Fibroblast of pulmonary artery (primary cell): ENCODE measurements at places on chromosomes 3 and 15.
A peak's percentile ranks its signal among the peaks of the same experiment; 100 is the strongest.

- DNase-seq, result peak; percentile 72
These were observed 38.8 kb downstream of the CBLB start for GRCh38 chr3:105829871-105830622.

DNA sequence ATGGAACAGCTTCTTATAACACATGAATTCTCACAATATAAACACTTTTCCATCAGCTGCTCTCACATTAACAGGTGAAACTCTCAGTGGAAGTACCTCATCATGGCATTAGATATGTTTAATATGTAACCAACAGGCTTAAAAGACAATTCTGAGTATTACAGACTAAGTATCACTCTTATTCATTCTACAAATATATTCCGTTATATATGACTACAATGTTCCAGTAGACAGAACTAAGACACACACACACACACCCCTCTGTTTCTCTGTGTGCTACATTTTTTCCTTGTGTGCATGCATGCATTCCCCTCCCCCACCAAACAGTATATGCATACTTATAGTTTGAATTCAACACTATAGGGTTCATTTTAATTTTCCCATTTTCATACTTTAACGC lies 32.4 kb downstream of the MRPL3 start:
- no peak for DNase-seq

- no peak for DNase-seq
These were observed 229.6 kb upstream of the FEZF2 start for GRCh38 chr3:62602987-62603386.

- DNase-seq, result no peak
These were observed 151.4 kb upstream of the ARL6 start for GRCh38 chr3:97613139-97613538.

GRCh38 chr3:188292827-188293226 lies 138.9 kb downstream of the LPP start:
- DNase-seq, result no peak

DNA sequence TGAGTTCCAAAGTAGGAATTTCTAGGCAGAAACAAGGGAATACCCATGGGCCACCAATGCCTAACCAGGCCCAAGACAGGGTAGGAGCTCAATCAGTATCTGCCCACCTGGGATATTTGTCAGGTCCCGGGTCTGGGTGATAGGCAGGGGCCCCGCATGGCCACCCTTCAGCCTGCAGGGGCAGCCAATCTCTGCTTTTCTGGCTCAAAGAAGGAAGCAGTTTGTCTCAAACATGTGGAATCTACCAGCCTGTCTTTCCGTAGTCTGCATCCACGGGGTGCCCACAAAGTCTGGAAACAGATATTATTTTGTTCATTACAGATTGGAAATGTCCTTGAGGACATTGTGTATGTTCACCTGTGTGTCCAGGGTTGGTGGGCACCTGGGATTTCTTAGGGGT lies 56.2 kb downstream of the CEMIP start:
- no peak for DNase-seq

DNA sequence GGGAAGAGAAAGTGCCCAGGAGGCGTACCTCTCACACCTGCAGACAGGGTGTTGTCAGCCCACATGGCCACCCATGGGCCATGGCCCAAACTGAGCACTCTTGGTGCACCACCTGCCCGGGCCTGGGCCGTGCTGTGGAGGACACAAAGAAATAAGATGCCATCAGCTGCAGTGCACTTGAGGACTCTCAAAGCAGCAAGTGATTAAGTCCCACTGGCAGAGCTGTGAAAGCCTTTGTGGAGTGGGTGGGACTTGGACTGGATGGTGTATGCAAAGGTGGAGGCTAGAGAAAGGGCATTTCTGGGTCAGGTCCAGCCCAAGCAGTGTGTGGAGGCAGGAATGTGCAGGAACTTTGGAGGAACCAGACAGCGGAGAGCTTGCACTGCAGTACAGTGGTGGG lies 122.3 kb downstream of the MEGF11 start:
- no peak for DNase-seq

DNA sequence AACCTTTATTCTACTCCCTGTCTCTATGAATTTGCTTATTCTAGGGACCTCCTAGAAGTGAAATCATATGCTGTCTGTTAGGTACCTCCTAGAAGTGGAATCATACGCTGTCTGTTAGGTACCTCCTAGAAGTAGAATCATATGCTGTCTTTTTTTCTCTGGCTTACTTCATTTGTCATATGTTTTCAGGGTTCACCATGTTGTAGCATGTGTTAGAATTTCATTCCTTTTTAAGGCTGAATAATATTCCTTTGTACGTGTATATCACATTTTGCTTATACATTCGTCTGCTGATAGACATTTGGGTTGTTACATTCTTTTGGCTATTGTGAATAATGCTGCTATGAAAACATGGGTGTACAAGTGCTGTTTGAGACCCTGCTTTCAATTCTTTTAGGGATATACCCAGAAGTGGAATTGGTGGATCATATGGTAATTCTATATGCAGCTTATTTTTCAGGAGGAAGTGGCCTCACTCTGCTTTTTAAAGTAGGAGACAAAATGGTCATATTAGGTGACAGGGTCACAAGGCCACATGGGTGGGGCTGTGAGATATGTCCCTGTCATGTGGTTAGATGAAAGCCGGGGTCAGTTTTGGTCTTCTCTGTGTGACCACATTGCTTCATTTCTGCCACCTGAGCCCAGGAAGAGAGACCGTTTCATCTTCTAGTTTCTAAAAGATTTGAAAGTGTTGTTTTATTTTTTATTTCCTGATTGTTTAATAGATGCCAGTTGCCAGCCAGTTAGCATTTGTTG lies 76.7 kb downstream of the FLNB start:
- no peak for DNase-seq

GRCh38 chr15:60720086-60720485 lies 241.1 kb upstream of the ICE2 start:
- no peak for DNase-seq

- DNase-seq, result peak; percentile 74
These were observed 84.2 kb upstream of the SLC4A7 start for GRCh38 chr3:27568393-27568792.

DNA sequence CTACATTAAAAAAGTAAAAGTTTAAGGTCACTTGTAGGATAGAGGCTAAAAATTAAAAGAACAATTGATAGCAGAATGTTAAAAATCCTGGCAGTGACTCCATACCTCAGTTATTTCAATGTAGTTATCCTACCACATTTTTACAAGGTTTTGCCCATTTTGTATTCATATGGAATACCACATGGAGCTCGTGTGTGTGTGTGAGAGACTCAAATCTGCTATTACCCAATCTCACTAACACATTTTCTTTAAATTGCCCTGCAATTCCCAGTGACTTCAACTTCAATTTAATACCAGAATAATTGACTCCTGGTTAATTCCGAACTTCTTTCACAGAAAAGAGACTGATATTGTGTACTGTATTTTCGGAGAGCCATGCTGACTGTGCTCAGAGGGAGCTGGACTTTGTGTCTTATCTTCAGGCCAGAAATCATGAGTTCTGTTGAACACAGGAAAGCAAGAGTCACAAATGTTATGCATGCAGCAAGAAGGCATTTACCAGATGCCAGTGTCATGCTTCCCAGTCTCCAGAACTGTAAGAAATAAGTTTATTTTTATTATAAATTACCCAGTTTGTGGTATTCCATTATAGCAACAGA lies 529.0 kb upstream of the NECTIN3 start:
- DNase-seq, result no peak

GRCh38 chr3:114928989-114929640 lies 218.0 kb downstream of the ZBTB20 start:
- peak; percentile 31 for DNase-seq

GRCh38 chr3:38137615-38138348 lies 679 bp upstream of the MYD88 start:
- DNase-seq, result no peak

DNA sequence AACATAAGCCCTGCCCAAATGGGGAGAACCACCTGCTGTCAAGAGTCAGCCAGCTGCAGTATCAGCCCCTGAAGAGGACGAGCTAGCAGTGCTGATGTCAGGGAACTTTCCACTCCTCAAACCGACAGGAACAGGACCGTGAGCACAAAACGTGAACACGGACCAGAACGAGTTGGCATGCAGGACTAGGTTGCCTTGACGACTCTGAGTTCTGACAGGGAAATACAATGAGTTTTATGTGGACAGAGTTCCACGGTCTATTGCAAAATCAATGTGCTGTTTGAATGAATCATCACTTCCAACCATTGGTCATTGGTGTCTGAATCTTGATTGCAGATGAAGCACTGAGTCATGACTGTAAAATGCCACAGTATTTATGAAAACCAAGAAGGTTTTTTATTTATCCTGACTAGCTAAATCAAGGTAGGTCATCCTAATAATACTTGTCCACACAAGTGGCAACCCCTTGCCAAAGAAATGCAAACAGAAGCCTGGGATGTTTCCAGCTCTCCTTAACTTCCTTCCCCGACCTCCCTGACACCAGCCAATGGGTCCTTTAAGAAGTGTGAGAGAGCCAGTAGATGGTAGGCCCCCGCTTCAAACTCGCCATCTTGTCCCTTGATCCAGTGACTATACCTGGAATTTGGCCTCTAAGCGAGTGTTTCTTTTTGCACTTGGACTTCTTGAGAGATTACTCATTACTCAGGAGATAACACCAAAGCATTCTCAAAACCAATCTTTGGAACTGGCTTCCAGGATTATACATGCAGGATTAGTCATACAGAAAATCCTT lies 119.6 kb downstream of the ASB7 start:
- peak; percentile 100 for DNase-seq

- no peak for DNase-seq
These were observed 225.5 kb upstream of the ST8SIA2 start for GRCh38 chr15:92168066-92168683.

DNA sequence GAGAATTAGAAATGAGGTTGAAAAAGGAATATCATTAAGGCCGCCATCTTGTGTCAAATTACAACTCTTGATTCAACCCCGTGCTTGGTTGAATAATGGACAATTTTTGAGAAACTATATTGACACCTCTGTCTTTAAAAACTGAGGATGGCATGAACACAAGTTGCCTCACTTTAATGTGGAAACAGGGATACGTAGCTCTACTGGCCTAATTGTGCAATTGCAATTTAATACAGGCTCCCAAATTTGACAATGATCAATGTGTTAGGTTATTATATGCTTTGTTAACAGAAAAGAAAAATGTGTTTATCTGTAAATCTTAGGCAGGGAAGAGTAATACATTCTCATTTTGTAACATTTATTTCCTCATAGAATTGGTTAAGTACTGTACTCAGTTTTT lies 77.1 kb upstream of the MCTP2 start:
- no peak for DNase-seq

- DNase-seq, result no peak
These were observed 17.6 kb downstream of the RSL24D1 start for GRCh38 chr15:55179141-55179540.

GRCh38 chr3:46614431-46614830 lies 2.1 kb downstream of the FAM240A start:
- no peak for DNase-seq

DNA sequence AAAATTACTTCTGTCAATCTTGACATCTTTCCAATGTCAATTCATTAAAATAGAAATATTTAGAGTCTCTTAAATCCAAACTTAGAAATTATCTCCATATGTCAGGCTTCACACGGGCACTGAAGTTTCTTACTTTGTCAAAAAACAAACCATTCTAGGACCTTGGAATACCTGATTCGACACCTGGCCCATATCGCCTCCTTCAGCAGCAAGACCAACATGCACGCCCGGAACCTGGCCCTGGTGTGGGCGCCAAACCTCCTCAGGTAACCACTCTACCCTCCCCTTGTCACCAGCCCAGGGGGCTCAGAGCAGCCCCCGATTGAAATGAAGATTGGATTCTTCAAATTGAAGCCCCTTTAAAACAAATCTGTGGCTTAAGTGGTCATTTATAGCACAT lies 81.3 kb downstream of the TMEM39A start:
- DNase-seq, result no peak

GRCh38 chr3:103372031-103372430 lies 937.2 kb downstream of the ZPLD1 start:
- DNase-seq, result no peak

DNA sequence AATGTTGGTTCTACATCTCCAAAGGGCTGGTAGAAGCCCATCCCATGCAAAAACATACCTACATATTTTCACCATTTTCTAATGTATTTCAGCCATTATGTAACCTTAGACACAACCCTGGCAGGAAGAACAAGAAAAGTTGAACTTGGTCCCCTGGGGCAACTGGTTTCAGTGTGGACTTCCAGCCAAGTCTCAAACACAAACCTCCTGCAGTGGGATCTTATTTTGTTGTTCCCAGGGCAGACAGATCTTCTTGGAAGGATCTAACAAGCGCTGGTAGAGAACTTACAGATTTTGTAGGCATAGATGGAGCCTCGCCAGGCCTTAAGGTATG lies 96.3 kb downstream of the ADAMTS17 start:
- DNase-seq, result no peak

DNA sequence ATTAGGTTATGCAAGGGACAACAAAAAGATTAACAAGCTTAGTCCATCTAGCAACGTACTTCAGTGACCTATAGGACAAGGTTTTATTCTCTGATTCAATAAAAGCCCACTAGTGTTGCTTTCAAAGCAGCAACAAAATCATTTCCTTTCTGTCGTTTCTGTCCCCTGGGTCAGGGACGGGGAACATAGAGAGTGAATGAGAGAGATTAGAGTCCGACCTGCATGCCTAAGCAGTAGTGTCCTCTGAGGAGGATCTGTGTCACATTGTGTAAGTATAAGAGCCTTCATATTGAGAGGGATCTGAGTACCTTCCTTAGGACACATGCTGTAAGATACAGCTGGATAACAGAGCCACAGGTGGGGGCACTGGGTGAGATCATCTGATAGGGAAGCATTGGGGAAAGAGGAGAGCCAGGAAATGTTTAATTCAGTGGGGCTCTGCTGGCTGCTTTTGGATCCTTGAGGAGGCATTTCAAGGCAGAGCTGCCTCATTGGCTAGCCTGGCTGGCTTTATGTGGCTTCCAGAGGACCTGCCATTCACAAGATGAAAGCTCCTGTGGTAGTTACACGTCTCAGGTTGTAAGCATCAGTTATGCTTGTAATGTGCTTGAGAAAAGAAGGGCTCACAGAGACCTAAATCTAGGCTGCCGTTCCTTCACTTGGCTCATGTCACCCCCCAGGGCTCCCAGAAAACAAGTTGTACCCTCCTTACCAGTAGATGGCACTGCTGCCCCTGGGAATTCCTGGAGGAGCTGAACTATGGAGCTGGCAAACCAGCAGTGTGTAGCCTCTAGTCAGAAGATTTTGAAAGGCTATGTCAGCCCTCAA lies 2.7 kb downstream of the TMEM108 start:
- DNase-seq, result peak; percentile 84

- DNase-seq, result peak; percentile 92
These were observed 60.7 kb upstream of the CMTM8 start for GRCh38 chr3:32177702-32178198.

GRCh38 chr15:39145854-39146625 lies 434.8 kb upstream of the THBS1 start:
- no peak for DNase-seq

- DNase-seq, result no peak
These were observed 244.3 kb downstream of the ZIC1 start for GRCh38 chr3:147653367-147653923.

GRCh38 chr3:44955917-44956316 lies 20.1 kb downstream of the ZDHHC3 start:
- no peak for DNase-seq

GRCh38 chr3:46923559-46924350 lies 46.2 kb downstream of the PTH1R start:
- DNase-seq, result peak; percentile 45
